NCI-H226 (cell line): ENCODE measurements at places on chromosomes 12 and 14.

DNA sequence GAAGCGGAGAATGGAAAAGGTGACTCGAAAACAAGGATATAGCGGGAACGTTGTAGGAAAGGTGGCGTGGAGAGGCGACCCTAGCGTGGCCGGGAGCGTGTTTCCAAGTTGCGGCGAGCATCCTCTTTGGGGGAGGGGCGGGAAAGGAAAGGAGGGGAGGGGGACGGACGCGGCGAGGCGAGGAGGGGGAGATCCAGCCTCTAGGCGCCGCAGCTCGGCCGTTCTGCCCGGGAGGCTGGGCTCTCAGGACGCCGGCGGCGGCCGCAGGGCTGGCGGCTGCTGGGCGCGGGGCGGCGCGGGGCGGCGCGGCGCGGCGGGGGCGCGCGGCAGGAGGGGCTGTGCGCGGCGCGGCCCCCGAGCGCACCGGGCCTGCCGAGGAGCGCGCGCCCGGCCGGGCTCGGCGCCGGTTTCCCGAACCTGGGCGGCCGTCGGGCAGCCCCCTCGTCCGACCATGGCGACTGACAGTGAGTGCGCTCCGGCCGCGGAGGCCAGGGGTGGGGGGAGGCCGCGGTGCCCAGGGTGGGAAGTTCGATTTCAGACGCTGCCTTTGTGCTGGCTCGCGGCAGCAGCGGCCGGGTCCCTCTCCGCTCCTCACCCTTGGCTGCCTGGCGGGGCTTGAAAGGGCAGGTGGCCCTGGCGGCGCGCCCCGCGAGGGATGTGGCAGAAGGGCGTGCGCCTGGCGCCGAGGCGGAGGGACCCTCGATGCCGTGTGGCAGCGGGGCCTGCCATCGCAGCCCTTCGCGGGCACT lies 50.3 kb downstream of the SNAPC1 start:
- DNase-seq = no peak

DNA sequence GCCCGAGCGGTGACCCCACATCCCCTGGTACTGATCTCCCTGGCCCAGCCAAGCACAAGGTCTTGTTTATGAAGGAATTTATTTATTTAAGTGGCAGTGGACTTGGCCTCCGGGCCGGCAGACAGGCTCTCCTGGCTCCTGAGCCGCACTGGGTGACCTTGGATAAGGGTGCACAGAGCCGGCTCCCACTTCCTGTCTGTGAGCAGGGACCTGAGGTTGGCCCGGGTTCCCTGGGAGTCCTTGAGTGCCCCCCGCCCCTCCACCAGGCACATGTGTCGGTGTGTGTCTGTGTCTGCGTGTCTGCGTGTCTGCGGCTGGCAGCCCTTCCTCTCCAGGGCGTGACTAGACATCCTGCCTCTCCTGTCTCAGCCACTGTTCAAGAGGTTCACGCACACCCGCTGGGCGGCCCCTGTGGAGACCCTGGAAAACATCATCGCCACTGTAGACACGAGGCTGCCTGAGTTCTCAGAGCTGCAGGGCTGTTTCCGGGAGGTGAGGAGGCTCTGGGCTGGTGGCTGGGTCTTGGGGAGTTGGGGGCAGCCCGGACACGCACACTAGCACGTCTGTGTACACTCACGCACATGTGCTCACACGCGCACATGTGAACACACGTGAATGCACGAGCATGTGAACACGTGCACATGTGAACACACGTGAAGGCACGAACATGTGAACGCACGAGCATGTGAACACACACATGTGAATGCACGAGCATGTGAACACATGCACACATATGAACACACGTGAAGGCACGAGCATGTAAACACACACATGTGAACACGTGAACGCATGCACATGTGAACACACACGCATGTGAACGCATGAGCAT lies 9.3 kb downstream of the TNFAIP2 start:
- DNase-seq = no peak

- peak; percentile 90 for DNase-seq
These were observed 118.9 kb downstream of the SLC35F4 start for GRCh38 chr14:57747036-57747435.

DNA sequence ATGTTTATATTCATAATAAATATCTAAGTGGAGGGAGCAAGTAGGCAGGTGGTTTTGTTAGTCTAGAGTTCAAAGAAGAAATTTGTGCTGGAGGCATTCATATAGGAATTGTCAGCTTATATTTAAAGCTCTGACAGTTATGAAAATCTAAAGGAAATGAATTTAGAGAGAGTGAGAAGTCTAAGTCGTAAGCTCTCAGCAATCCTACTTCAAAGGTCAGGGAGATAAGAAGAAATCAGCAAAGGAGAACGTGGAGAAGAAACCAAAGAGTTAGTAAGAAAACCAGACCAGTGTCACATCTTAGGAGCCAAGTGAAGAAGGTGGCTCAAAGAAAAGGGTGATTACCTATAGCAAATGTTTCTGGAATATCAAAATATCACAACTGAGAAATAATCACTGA lies 241.8 kb downstream of the FSCB start:
- DNase-seq = no peak

- DNase-seq = no peak
These were observed 64.0 kb downstream of the SMOC1 start for GRCh38 chr14:69943084-69943780.

DNA sequence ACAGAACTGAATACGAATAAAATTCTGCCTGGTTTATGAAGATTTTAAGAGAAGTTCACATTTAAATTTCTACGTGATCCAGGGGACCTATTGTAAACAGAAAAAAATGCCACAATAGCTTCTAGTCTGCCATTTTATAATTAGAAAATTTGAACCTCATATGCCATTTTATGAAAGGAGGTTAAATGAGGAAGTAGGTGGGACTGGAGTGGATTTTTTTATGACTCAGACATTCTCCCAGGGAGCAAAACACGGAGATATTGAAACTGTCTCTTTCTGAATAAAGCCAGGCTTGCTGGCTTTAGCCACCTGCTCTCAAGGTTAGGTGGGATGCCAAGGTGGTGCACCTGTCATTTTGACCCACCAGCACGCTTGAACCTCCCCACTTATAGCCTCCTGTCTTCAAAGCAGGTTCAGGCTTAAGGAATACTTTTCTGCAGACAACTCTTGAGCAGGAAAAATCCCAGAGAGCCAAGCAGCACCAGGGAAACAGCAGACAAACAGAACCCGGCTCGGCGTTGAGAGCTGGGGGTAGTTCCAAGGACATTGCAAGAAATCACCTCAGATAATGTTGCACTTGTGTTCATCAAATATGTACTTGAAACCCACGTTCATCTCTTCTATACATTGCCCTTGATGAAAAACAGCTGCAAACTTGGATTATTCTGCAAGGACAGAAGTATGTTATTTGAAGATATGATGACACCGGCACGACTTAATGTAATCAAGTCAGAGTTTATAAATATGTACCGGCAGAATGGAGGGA lies 203.7 kb downstream of the PPM1H start:
- peak; percentile 78 for DNase-seq

GRCh38 chr14:38208618-38209562 lies 1.2 kb downstream of the SSTR1 start:
- peak; percentile 59 for DNase-seq

DNA sequence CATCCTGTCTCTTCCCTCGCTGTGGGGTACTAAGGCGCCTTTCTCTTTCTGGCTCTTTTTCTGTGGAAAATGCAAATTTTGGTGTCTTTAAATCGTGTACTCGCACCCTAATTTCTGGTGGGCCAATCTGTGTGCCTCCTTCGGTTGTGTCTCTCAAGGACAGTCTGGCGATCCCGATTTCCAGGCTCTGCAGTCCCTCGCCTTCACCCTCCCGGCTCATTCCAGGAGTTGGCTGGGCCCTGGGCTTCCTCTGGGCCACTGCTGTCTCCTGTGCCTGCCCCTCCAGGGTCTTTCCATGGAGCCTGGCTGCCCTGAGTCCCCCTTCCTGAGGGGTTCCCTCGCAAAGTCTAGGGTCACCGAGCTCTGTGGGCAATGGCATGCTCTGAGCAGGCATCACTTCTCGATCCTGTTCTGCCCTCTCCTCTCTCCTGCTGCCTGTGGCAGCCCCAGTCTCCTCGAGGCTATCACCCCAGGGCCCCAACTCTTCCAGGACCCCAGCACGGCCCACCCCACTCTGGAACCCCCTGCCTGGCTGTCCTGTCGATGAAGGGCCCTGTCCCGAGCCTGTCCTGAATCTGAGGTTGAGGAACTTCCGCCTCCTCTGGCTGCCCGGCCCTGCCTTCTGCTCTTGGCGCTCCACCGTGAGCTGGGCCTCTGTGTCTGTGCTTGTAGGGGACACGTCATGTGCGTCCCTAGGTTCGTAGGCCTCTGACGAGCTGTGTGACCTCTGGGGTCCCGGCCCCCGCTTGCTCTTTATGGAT lies 24.1 kb downstream of the AHNAK2 start:
- no peak for DNase-seq

- DNase-seq = peak; percentile 94
These were observed 43.2 kb downstream of the PLEKHG7 start for GRCh38 chr12:92745856-92746550.

- no peak for DNase-seq
These were observed 282.5 kb upstream of the NOS1 start for GRCh38 chr12:117643971-117644370.

- no peak for DNase-seq
These were observed 32.7 kb downstream of the VCPKMT start for GRCh38 chr14:50083467-50084337.

DNA sequence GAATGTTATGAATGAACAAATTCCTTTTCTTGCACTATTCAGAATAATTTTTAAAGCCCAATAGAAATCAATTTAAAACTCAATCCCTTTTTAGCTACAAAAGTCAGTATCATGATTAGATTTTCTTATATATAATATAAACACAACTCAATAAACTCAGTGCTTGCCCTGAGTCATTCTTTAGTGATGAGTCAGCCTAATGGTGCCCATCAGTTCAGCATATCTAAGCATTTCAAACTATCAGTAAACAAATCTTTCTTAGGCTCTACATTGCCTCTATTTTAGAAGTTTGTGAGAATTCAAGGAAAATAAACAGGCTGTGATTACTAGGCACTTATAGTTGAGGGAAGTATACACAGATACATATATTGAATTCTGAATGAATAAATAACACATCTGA lies 179.6 kb downstream of the NELL2 start:
- DNase-seq = peak; percentile 57

DNA sequence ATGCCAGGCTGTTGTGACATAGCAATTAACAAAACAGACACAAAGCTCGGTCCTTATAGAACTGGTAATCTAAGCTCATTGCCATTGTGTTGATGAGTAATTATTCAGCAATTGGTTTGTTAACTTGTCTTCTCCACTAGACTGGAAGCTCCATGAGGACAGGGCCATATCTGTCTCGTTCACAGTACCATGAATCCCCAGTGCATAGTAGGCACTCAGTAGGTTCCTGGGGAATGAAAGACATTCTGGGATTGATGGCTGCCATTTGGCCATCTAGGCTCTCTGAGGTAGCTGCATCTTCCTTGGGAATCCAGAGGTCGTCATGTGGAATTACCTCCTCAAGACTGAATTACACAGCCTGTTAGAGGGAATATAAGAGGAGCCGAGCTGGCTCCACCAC lies 177.3 kb downstream of the CHST11 start:
- DNase-seq = no peak

- no peak for DNase-seq
These were observed 382.7 kb upstream of the RGS6 start for GRCh38 chr14:71549421-71550050.

DNA sequence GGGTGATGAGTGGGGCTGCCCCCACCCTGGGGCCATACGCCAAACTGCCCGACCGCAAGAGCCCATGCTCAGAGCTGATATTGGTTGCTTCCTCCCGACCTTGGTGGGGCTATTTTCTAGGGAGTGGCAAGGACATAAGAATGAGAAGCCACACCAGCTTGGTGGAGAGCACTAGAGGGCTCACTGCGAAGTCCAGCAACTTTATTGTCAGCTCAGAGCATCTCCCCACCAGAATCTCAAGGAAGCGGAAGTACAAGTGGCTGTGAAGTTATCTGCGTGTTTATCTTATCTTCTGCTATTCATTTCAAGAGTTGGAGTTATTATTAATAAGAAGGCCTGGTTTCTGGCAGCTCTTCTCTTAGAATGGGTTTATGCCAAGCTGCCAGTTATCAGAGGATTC lies 4.9 kb upstream of the PLXNC1 start:
- DNase-seq = no peak

DNA sequence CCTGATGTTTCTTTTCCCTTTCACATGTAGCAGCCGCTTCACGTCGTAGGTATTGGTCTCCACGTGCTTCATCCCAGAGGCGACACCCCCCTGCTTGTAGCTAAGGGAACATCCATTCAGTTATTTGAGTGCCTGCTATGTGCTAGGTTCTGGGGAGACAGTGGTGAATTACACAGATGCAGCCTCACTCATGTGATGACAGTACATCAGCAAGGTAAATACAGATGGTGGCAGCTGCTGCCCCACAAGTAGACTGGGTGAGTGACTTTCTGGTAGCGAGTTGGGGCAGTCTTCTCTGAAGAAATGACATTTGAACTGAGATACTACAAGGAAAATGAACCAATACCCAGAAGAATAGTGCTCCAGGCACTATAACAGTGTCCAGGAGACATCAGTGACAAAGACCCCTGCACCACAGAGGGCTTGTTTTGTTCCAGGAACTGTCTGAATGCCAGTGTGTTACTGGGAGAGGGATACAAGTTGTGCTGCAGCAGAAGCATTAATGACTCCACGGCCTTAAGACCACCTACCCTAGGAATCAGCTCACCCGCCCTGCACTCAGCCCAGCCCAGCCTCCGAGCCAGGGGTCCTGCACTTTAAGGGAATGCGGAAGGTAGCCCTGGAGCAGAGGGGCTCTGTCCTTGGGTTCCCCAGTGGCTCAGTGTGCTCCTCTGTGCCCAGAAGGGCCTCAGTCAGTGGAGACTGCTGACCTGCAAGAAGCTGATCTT lies 7.3 kb downstream of the AVIL start:
- no peak for DNase-seq

DNA sequence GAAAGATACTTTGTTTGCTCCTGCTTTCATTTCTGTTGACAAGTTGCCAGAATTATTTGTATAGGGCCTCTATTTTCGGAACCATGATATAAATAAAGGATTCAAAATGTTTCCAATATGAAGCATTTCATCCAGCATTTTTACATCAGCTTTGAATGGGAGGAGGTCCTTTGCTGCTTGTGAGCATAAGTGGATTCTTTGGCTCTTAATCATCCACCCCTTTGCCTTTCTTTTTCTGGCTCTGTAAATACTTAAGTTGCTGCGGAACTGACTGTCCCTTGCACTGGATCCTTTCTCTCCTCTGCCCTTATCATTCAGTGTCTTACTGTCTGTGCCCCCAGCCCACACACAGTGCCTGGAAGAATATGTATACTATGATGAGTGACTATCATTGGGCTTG lies 357.3 kb upstream of the RGS6 start:
- DNase-seq = peak; percentile 71

DNA sequence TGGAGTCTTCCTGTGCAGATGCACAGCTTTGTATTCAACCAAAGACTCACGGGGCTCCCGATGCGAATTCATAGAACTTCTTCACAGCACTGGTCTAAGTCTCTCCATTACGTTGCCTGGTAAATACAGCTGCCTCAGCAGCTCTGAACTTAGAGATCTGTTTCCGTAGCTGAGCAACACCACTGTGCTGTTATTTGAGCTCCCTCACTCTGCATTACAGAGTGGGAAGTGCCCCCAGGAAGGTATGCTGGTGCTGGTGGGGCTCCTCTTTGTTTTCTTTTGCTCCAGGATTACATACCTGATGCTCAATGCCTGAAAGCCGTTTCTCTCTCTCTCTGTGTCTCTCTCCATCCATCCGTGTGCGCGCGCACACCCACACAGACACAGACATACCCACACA lies 227.5 kb upstream of the RMST start:
- no peak for DNase-seq

GRCh38 chr12:91889059-91889458 lies 256.6 kb downstream of the BTG1 start:
- DNase-seq = no peak
